NCI-H226 (cell line): ENCODE measurements at places on chromosomes 13 and 19.

- DNase-seq: no peak
Measured at GRCh38 chr19:13873834-13874515, 3.0 kb upstream of the NANOS3 start.

DNA sequence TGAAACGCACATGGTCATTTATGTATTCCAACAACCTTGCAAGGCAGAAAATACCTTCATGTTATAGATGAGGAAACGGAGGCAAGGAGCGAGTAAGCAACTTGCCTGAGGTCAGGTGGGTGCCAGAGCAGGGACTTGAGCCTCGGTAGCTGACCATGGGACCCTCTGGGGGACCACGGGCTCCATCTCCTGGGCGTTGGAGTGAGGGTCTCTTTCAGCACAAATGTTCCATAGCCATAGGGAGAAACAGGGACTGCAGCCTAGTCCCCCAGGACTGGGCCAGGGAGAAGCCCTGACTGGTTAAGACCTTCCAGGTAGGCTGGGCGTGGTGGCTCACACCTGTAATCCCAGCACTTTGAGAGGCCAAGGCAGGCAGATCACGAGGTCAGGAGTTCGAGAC is 38.4 kb upstream of the ADGRE5 start:
- DNase-seq: no peak

DNA sequence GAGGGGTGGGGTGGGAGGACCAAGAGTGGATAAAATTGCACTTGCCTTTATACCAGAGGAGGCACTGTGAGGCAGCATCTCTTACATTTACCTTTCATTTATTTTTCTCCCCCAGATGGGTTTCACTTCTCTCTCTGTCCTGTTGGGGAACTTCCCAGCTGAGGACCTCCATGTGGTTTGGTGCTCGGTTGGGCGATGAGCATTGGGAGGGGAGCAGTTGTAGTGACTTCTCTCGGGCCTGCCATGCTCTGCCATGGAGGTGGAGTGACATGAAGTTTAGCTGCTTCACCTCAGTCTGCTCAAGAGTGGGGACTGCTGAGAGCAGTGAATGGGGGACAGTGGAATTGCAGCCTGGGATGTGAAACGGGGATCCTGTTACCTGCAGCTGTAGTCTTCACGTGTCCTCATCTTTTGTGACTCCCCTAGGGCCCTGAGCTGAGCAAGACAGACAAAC is 23.1 kb upstream of the CXCL17 start:
- DNase-seq: no peak

DNA sequence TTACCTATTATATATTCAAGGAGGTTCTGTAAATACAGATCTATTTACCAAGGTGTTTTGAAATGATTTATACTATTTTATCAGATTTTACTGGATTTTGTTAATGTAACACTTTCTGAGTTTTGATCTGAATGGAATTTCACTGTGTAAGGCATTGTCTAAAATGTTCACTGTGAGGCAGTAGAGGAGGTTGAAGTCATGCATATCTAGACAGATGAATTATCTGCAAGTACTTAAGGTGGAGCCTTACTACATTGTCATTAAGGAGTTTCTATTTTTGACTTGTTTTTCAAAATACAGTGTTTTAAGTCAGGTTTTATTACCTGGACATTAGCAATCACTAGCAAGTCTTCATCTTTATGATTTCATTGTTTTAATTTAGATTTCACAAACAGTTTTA is 62.1 kb downstream of the TM9SF2 start:
- DNase-seq: no peak

DNA sequence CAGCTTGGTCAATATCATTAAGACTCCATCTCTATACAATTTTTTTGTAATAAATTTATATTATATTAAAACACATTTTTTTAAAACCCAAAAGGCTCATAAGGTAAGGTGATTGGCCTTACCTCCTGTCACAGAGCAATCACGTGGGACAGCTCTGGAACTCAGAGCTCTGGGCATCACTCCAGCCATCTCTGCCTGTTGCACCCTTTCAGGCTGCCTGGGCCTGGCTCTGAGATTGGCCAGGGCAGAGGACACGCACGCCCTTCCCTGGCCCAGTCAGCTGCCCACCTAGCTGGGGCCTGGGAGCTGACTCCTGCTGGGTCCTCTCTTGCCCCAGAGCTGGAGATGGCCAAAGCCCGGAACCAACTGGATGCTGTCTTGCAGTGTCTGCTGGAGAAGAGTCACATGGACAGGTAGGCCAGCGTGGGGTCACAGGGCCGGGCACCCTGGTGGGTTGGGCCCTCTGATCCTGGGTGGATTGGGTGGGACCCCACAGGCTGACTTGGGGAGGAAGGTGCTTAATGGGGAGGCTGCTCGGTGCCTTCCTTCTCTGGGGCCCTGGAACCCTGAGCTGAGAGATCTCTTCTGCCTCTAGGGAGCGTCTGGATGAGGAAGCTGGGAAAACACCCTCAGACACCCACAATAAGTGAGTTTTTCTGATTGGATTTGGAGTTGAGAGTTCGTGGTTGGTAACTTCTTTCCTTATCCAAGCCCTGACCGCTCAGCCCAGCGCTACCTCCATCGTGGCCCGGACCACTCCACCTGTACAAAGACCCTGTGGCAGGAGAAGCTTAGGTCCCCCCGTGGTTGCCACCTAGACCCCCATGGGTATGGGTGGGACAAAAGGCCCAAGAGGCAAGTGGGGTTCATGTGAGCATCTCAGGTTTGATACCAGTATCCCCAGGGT is 3.7 kb downstream of the LIN37 start:
- DNase-seq: no peak

- no peak for DNase-seq
Measured at GRCh38 chr13:33032037-33032625, 15.9 kb downstream of the KL start.

GRCh38 chr13:27353166-27353583 is 71.2 kb upstream of the GTF3A start:
- peak; percentile 39 for DNase-seq

GRCh38 chr19:34363094-34363493 is 1.9 kb upstream of the GPI start:
- DNase-seq: no peak

DNA sequence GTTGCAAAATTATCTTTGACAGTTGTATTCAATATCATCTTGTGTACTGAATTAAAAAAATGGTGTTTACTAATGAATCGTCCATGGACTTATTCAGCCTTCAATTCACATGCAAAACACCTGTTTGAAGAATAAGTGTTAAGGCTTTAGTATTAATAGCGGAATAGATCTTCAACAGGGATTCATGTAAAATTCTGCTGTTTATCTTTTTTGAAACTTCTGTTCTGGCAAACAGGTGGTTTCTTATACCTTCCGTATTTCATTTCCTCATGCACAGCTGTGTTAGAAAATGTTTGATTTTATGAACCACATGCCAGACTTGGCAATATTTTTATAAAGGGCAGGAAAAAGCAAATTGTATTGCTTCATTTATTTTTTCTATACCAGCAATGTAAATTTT is 255.7 kb downstream of the DACH1 start:
- DNase-seq: no peak
